Lung (tissue), 17 donors: ENCODE measurements at places on chromosomes 6 and 20. TPM values are rescaled to one million over a fixed set of nuclear protein-coding genes. Genes with fewer than 3 reads are reported as not detected.
A peak's percentile ranks its signal among the peaks of the same experiment; 100 is the strongest.

TGM2 gene
- total RNA-seq: 194 TPM

KCNK5 gene
- 20.5 TPM for total RNA-seq

C20orf141 gene
- total RNA-seq: not detected

ADGB gene
- total RNA-seq: 9.6 TPM

- DNase-seq: peak; percentile 94
These were observed 136.3 kb downstream of the LY86 start for GRCh38 chr6:6724539-6725467.

- no peak for DNase-seq
These were observed 8.7 kb upstream of the SRPK1 start for GRCh38 chr6:35929601-35930000.

DNA sequence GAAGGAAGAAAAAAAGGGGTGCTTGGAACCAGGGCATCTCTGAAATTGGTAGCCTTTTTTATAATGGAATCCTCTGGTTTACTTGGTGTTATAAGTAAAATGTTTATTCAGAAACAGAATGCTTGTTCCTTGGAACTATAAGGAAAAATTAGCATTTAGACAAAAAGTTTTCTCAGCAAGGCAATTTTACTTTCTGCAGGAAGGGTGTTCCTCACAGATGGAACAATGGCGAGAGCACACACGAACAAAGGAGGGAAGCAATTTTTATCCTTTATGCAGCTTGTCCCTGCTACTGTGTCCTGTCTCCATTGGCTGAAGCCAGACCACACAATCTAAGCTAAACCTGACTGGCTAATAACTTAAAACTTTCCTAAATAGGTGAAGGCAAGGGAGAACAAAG is 22.7 kb upstream of the FANCE start:
- DNase-seq: no peak

DNA sequence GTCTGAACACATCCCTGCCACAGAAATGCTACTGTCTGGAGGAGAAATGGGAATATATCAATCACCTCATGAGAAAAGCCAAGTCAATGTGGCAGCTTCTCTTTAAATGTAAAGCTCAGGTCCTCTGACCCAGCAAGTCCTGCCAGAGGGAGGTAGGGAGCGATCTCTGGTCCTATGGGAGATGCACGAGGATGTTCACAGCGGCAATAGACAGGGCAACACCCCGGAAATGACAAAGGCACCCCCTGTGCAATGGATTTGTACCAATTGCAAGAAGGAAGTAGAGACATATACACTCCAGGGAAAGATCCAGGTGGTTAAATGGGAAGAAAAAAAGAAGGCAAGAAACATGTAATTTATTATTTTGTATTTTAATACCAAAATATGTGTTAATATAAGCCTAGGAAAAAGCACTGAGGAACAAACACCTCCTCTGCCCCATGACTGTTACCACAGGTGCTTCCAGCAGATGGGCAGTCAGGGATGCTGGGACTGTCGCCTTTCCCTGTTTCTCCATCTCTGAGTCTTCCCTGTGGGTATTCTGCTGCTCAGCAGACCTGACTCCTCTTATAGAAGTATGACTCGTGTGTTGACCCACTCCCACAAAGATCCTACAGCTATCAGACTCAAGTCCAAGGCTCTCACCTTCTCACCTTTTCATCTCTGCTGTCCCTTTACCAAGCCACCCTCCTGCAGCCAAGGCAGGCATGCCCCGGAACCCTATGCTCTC is 20.8 kb downstream of the ATP9A start:
- DNase-seq: no peak

- DNase-seq: no peak
These were observed 45.0 kb downstream of the PHACTR1 start for GRCh38 chr6:12761376-12762115.

- DNase-seq: no peak
These were observed 14.7 kb downstream of the KCNQ2 start for GRCh38 chr20:63457737-63458136.

DNA sequence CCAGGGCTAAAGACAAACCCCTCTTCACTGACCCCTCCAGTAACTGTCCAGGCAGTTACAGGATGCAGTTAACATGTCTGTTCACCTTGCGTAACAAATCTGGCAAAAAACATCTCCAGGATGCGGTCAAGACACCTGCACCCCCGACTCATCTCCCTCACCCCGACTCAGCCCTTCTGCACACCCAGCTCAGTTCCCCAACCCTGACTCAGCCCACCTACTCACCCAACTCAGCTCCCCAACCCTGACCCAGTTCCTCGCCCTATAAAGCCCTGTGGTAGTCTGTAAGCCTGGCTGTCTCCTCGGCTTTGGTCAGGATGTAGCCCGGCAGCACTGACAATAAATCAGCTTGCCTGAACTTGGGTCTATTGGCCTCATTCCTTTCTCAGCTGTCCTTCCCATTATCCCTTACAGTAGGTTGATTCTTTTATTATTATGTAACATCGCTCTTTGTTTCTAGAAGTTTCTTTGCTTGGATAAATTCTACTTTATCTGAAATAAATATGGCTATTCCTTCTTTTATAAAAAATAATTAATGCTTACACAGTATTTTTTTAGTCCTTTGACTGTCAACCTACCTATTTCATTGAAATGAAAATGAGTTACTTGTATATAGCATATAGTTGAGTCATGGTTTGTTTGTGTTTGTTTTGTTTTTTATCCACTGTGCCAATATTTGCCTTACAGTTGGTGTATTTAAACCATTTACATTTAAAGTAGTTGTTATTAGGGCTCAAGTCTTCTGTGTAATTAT is 12.9 kb upstream of the ADTRP start:
- DNase-seq: no peak

DNA sequence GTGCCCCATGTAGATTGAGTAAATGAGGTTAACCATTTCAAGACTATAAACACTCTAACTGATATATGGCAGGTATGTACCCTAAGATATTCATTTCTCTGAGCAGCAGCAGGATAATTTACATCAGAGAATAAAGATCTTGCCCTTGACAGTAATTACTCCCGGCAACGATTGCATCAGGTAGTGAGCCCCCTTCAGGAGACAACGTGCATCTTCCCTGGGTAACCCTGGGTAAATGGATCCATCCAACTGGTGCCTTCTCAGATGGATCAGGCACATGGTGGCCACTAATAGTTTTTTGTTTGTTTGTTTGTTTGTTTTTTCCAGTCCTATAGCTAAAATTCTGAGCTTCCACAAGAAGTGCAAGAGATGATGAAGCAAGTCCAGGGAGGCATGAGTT is 469.4 kb upstream of the SLC35B3 start:
- no peak for DNase-seq
